ENCODE measurements at places on chromosomes 12 and 14. TPM values are rescaled to one million over a fixed set of nuclear protein-coding genes. Genes with fewer than 3 reads are reported as not detected.

RPL10L gene
- not detected for polyA plus RNA-seq

DLK1 gene
- polyA plus RNA-seq, result 3,695 TPM

FAM222A gene
- 11.3 TPM for polyA plus RNA-seq

NRL gene
- polyA plus RNA-seq, result 3.3 TPM

TCL1A gene
- polyA plus RNA-seq, result not detected

EFCAB11 gene
- polyA plus RNA-seq, result 7.2 TPM

ADAM21 gene
- polyA plus RNA-seq, result 1.1 TPM

HPD gene
- 9.2 TPM for polyA plus RNA-seq

COCH gene
- 2.0 TPM for polyA plus RNA-seq
